ENCODE measurements at places on chromosomes 13 and 19.

GRCh38 chr13:77619655-77620054 is 77.8 kb upstream of the SLAIN1 start:
- DNase-seq = no peak

- no peak for DNase-seq
Observed at GRCh38 chr13:86464193-86464592, 665.0 kb upstream of the SLITRK6 start.

DNA sequence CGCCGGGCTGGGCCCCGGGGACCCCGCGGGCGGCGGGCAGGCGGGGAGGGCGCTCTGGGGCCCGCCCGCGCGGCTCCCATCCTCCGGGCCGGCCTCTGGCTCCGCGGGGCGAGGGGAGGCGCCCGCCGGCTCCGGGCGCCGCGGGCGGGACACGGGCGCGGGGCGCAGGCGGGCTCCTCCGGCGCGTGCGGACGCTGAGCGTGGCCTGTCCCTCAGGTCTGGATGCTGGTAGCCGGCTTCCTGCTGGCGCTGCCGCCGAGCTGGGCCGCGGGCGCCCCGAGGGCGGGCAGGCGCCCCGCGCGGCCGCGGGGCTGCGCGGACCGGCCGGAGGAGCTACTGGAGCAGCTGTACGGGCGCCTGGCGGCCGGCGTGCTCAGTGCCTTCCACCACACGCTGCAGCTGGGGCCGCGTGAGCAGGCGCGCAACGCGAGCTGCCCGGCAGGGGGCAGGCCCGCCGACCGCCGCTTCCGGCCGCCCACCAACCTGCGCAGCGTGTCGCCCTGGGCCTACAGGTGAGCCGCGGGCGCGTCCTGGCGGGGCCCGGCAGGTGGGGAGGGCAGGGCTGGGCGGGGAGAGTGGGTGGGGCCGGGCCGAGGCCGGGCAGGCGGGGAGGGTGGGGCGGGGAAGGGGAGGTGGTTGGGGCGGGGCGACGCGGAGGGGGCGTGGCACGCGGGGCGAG is 420 bp downstream of the IL17D start:
- no peak for DNase-seq

DNA sequence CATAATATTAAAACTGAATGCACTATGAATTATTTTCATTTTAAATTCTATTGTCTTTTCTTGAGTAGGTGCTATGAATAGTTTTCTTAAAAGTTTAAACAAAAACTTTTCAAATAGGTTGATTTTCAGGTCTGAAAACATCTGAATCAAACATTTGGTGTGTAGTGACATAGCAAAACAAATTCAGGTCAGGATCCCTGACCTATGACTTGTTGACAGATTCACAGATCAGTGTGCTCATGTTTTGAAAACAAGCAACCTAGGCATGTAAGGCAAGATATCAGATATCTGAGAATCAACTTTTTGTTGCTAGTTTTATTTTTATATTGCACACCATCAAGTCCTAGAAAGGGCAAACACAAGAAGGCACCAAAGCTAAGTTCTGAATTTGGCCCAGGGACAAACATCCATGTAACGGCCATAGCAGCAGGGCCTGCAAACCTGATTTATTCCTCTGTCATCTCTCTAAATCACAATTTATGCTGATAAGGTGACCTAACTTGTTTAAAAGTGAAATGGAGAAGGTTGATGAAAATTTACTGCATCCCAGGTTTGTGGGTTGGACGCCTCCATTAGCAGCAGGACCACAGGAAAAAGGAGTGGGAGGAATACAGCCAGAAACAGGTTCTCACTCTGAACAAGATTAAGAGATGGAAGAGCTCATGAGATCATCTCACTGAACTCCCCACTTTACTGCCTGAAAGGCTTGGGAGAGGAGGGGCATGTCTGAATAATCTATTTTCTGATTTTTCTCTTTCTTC is 337.7 kb downstream of the KCNRG start:
- no peak for DNase-seq

DNA sequence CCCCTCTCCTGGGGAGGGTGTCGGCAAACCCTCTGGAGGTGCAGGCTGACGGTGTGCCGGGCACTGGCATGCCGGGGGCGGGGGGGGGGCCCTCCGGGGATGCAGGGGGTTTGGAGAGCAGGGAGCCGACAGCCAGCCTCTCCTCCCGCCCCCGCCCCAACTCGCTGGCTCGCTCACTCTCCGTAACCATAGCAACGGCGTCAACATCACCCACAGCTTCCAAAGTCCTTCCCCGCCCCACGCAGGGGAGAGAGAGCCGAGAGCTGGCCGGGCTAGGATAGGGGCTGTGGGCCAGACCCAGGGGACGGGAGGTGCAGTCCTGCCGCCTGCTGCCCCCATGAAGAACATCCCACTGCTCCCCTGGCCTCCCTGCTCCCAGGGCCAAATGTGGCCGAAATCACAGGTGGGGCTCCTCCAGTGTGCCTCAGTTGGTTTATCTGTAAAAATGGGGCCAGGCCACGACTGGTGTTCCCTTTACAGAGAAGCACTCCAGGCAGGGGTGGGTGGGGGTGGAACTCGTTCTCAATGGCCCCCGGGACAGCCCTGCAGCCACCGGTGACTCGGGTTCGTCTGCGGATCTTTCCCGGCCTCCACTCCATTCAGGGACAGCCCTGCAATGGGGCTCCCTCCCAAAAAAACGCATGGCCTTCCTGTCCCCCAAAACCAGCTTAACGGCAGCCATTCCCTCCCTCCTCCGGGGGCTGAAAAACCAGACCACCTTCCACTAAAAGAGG is 3.2 kb downstream of the KLF16 start:
- DNase-seq = peak; percentile 31

- DNase-seq = no peak
Observed at GRCh38 chr19:28977826-28978225, 235.1 kb downstream of the UQCRFS1 start.

GRCh38 chr13:72686766-72687165 is 40.7 kb downstream of the MZT1 start:
- no peak for DNase-seq

DNA sequence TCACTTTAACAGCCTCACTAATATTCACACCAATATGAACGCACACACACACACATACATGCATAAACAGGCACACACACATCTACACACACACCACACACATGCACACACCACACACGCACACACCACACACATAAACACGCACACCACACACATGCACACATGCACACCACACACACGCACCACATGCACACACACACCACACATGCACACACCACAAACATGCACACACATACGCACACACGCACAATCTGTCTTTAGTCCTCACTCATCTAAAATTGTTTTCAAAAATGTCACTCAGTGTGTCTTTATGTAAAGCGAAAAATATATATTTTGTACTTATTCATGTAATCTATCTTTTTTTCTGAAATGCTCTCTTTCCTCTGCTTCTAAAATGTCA is 158.1 kb upstream of the SGCG start:
- no peak for DNase-seq

- no peak for DNase-seq
Observed at GRCh38 chr13:43166644-43167457, 143.5 kb downstream of the DNAJC15 start.

DNA sequence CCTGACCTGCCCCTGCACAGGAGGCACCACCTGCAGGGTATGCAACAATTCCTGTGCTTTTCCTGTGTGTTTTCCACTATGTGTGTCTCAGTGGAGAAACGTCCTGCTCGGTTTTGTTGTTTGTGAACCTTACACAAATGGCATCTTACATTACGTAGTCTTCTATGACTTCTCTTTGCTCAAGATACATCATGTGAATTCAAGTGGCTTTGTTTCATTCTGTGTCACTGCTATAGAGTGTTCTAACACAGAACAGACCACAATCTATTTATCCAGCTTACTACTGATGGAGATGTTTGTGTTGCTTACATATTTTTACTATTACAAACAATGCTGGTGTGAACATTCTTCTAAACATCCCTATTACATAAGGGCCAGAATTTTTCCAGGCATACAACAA is 97.7 kb downstream of the ANKRD10 start:
- DNase-seq = no peak

GRCh38 chr13:113208421-113209335 is at the start of gene PCID2:
Gene PCID2, minus strand, starts transcription at chr13:113208669. Its CDS starts 35 bp downstream, at chr13:113208634.
- peak; percentile 59 for DNase-seq

DNA sequence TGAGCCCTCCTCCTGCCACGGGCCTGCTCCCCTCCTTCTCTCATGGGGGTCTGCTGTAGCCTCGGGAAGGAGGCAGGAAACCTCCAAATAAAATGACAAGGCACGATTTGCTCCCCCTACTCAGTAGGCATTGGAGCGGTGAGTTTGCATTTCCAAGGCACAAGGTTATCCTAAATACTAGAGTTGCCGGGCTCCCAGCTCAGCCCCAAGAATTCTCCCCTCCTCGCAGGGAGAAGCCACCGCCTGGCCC is 1.5 kb downstream of the CEBPA start:
- DNase-seq = no peak
